ENCODE measurements at places on chromosomes 7 and 10.

DNA sequence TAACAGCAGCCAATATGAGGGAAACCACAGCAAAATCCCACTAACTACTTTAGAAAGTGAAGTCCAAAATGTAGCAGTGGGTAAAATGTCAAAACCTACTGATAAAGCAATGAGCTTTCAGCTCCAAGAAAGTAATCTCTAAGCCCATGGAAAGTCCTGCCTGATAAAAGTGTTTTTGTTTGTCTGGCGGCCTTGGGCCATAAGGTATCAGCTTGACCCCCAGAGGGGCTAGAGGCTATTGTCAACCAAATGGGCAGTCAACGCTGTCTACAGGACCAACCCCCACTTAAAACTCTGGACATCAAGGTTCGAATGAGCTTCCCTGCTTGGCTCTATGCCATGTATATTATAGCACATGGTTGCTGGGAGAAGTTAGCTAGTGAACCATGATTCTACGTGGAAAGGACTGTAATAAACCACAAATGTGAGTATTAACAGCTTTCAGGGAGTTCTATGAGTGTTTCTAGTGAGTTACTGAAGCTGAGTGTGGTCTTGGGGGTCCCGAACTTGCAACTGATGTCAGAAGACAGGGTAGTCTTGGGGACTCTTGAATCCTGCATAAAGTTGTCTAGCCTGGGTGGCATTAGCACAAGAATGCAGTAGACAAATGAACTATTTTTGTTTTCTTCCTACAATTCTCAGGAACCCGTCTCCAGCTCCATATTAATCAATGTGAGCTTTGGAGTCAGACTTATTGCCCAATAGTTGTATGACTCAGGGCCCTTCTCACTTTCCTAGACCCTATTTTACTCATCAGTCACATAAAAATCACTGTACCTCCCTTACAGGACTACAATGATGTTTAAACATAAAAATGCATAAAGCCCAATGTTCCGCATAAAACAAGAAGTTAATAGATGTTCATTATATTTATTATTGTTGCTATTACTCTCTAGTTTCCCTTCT lies 164.9 kb downstream of the DGKI start:
- DNase-seq, result no peak

DNA sequence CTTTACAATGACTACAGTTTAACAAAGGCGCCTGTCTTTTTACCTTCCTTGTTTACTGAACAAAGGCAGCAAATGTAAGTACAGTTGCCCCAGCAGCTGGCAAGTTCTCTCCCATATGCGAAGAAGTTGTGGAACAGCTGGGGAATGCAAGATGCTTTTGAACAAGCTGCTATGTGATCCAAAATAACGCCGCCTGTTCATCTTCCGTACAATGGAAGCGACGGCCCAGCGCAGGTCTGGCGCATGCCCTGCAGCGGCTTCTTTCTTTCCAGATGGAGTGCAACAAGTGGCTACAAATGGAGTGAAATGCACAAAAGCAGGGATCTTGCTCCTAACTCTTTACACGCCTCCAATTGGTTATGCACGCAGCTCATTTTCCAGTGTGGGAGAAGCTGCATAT lies 97.0 kb upstream of the SVIL start:
- no peak for DNase-seq

GRCh38 chr10:34155812-34156211 lies 659.3 kb downstream of the PARD3 start:
- DNase-seq, result no peak

DNA sequence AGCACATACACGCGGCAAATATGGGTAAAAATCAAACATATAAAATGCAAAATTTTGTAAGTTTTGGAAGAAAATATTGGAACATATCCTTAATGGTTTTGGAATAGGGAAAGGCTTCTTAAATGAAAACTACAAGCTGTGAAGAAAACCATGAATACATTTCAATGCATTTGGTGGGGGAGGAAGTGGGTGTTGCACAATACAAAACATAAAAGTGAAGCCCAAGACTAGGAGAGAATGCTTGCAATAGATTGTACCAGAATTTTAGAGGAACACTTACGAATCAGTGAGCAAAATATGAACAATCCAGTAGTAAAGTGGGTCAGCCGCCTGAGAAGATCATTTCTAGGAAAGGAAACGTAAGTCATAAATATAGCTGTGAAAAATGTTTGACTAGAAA lies 322.6 kb upstream of the MKI67 start:
- no peak for DNase-seq

- DNase-seq, result no peak
These were observed 66.3 kb downstream of the KLHDC10 start for GRCh38 chr7:130136579-130137167.

DNA sequence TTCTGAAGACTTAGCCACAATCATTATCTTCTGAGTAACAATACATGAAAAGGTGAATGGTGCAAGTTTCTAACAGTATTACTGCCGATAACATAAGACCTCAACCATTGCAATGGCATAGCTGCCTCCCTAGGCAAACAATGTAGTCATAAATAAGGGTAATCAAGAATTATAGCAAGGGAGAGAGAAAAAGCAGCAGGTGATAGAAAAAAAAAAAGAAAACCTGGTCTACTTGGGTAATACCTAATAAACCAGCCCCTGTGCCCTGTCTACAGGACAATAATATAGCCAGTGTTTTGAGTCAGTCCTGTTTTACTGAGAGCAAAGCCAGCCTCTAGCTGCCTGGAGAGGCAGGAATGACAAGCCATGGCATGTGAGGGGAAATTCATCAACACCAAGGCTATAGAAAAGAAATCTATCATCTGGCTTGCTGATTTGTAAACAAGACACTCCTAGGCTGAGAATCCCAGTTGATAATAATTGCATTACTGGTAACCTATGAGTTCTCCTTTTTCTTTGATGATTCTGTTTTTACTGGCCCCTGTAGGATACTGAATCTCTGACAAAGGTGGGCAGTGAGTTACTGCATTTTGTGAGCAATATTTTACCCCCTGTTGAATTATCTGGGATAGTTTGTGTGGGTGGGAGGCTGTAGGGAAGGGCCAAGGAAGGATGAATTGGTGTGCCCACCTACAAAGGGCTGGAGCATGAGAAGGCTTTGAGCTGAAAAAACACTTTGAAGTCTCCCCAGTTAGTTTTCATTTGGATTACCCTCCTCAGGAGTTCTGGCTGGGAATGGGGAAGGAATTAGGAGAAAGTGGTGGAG lies 1.7 kb upstream of the WEE2 start:
- no peak for DNase-seq

DNA sequence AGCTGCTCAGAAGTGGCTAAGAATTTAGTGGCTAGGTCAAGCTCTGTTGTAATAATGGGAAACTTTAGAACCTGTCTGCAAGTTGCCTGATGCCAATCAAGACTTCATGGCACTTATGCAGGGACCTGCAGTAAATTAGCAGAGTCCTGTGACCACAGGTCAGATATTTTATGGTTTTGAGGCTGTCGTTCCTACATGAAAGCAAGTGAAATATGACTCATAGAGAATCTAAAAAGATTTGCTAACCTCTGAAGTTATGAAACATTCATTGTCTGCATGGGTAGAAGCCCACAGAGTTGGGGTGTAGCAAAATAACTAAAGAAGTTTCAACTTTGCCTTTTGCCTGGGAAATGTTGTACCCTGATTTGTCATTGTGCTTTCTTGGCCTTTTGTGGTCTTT lies 32.3 kb downstream of the SLC39A12 start:
- no peak for DNase-seq

- DNase-seq, result no peak
These were observed 18.5 kb upstream of the IFRD1 start for GRCh38 chr7:112431803-112432202.

GRCh38 chr10:77713521-77714280 lies 76.1 kb upstream of the KCNMA1 start:
- DNase-seq, result no peak
